Inflammatory macrophage (primary cell): ENCODE measurements at places on chromosomes 4 and X.

- no peak for DNase-seq
Observed at GRCh38 chr4:14669371-14669770, 332.9 kb upstream of the CPEB2 start.

GRCh38 chr4:23579166-23579565 lies 310.7 kb downstream of the PPARGC1A start:
- DNase-seq: no peak

DNA sequence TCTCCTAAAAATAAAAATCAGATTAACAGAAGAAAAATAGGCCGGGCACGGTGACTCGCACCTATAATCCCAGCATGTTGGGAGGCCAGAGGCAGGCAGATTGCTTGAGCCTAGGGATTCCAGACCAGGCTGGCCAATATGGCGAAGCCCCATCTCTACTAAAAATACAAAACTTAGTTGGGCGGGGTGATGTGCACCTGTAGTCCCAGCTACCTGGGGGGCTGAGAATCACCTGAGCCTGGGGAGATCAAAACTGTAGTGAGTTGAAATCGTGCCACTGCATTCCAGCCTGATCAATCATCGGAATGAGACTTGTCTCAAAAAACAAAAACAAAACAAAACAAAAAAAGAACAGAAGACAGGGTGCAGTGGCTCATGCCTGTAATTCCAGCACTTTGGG lies 32.8 kb upstream of the NOCT start:
- DNase-seq: no peak

- DNase-seq: no peak
Observed at GRCh38 chr4:113285501-113285900, 236.0 kb downstream of the ANK2 start.

GRCh38 chr4:4329496-4329895 lies 39.4 kb downstream of the ZBTB49 start:
- no peak for DNase-seq

DNA sequence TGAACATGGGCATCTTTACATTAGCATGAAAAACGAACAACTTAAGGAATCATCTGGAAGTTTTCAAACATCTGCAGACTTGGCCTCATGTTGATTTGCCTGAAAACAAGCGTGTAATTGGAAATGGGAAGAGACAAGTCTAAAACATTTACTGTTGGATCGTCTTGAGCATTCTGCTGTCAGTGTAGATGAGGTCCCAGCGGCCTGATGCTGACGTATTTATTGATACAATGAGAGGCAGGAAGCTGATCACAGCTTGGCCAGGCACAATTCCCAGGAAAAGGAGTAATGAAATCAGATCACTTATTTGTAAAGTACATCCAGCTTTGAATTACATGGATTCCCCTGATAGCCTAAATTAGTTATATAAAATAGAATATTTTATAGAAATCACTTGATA lies 210.6 kb downstream of the CLCN4 start:
- DNase-seq: no peak

GRCh38 chr4:110733901-110734300 lies 111.0 kb upstream of the PITX2 start:
- no peak for DNase-seq

- DNase-seq: no peak
Observed at GRCh38 chr4:79977131-79977840, 95.7 kb downstream of the ANTXR2 start.

GRCh38 chr4:33709247-33709646 lies 2535.1 kb downstream of the ARAP2 start:
- no peak for DNase-seq

- DNase-seq: no peak
Observed at GRCh38 chr4:6298035-6298434, 28.4 kb downstream of the WFS1 start.

GRCh38 chr4:14855719-14856061 lies 146.6 kb upstream of the CPEB2 start:
- no peak for DNase-seq

GRCh38 chrX:132648895-132649294 lies 160.1 kb upstream of the MBNL3 start:
- DNase-seq: no peak
